Esophagus muscularis mucosa (tissue), 4 donors: ENCODE measurements at places on chromosomes 3 and 15.

DNA sequence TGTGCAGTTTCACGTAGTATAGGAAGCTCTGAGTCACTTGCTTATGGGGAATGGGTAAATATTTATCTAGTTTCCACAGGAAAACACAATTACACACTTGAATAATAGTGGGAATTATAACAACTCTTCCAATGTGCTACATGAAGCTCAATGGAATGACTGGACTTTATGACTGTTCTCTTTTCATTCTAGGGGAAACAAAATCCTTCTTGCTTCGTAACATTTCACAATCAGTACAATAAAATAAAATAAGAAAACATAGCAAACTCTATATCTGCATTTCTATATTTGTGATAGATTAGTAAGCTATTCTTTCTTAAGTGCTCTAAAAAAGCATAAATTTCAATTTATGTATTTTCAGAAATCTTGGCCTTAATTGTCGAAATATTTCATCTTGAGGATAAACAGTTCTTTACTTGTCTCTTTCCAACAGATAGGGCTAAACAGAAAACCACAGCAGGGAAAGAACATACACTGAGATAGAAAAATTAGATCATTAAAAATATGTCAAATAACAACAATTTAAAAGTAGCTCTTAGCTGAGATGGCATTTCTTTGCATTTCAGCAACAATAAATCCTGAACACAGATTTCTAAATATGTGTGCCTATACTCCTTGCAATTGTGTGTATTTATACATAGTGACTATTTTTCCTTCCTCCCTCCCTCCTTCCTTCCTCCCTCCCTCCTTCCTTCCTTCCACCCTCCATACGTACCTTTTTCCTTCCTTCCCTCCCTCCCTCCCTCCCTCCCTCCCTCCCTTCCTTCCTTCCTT, 395.5 kb upstream of the KCNMB2 start:
- DNase-seq = no peak

DNA sequence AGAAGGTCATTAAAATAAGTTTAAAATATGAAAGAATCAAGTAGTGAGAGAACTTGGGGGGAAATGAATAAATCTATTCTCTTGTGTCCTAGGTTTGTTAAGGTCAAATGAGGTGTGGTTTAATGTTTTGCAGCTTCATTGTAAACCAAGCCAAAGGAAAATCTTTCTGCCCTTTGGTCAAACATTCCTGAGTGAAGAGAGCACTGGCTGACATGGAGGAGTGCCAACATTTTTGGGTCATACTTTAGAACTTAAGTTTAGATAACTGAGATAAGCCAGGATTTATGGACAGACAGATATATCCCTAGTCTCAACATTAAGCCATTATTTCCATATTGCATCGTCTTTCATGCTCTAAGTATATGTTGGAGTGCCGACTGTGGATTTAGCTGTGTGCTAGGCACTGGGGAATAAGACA, 66.4 kb downstream of the PTPRG start:
- no peak for DNase-seq

DNA sequence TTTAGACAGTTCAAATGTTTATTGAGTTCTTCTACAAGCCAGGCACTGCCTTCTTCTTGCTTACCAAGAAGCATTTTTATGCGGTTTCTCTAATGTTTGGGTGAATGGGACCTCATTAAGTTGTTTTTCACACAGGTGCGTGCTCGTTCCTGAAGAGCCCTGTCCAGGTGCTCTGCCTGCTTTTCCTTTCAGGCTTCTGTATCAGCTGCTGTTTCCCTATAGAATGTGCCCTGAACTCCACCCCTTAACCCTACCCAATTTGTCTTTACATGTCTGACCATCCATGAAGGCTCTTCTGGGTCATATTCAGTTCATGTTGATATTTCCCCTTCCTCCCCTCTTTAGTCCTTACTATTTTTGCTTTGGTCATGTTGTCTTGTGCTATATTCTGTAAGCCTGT, 22.4 kb upstream of the GOLGA6L10 start:
- DNase-seq = no peak

DNA sequence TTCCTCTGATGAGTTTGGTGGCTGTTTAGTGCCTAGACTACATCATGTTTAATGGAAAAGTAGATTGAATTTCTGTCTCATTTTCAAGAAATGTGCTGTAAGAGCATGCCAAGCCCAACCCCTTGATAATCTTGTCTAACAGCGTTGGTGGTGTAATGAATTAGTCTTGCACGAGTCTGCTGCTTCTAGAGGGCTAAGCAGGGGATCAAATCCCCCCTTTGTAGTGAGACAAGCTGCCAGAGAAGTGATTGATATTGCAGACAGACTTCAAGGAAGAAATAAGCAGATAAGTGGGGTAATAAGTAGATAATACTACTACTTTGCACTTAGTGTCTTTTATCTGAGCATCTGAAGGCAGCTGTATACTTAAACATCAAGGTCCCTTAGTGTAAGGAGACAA, 141.4 kb downstream of the TP63 start:
- no peak for DNase-seq

DNA sequence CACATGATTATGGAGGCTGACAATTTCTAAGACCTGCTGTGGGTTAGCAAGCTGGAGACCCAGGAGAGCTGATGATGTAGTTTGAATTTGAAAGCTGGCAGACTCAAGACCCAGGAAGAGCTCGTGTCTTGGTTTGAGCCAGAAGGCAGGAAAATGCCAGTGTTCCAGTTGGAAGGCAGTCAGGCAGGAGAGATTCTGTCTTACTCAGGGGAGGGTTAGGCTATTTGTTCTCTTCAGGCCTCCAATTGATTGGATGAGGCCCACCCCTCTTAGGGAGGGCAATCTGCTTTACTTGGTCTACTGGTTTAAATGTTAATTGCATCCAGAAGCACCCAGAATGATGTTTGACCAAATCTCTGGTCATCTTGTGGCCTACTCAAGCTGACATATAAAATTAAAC, 40.4 kb upstream of the IGF2BP2 start:
- DNase-seq = no peak

DNA sequence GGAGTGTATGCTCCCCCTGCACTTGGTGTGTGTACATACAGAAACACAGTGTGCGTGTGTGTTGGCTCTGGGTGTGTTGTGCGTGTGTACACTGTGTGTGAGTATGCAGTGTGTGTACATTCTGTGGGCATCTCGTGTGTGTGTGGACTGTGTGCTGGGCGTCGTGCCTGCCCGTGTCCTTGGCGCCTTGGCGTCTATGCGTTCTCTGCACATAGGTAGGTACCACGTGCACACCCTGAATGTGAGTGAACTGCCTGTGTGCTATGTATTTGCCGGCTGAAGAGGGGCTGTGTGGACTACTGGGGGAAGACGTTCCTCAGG, 481 bp upstream of the ECE2 start:
- no peak for DNase-seq

DNA sequence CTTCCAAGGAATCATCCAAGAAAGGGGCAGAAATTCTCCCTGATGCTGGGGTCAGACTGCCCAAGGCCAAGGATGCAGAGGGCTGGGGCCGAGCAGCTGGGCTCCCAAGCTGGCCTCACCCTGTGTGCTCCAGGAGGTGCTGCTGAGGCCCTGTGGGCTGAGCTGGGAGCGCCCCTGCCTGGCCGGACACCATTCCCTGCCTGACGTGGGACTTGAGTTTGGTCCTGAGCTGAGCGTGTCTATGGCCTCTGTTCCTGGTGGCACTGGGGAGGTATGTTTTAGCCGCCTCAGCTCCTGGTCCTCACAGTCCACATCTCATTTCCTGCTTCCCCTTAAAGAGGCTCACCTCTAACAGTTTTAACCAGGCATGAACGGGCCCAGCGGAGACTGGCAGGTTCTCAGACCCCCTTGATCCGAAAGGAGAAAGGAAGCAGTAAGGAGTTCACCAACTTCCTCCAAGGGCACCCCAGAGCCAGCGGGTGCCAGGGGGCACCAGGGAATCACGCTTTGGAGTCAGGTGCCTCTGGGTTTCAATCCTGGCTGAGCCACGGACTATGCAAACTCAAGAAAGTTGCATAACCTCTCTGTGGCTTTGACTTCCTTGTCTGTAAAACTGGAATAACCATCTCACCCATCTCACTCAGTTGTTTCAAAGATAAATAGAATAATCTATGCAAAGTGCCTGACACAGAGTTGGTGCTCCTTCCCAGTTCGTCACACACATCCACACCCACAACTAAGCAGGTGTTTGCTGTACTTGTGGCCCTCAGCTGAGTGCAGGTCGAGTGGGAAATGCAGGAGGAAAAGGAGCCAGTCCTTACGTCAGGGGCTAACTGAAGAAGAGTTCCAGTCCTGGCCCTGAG, 48.6 kb downstream of the SLC12A8 start:
- no peak for DNase-seq

GRCh38 chr15:64051407-64052259, 5.3 kb upstream of the DAPK2 start:
- no peak for DNase-seq

GRCh38 chr3:160378331-160379109, 20.5 kb downstream of the IFT80 start:
- DNase-seq = no peak

- no peak for DNase-seq
These were observed 60.2 kb downstream of the AMOTL2 start for GRCh38 chr3:134313847-134314587.

GRCh38 chr3:12752809-12753208, 6.2 kb downstream of the TMEM40 start:
- no peak for DNase-seq

DNA sequence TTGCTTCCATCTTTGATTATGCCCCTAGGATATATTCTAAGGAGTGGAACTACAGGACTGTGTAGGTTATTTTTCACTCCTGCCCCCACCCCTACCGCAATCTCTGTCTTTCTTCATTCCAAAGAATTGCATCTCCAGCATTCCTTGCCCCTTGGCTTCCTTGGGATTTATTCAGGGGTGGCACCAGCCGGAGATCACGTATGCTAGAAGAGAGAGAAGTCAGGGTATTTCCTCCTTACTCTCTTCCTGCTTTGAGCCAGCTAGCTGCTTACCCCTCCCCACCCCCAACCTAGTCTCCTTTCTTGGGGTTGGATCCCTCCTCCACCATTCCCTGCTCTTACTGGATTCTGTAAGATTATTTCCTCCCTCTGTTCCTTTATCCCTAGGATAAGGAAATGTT, 35.0 kb upstream of the DENND4A start:
- no peak for DNase-seq

DNA sequence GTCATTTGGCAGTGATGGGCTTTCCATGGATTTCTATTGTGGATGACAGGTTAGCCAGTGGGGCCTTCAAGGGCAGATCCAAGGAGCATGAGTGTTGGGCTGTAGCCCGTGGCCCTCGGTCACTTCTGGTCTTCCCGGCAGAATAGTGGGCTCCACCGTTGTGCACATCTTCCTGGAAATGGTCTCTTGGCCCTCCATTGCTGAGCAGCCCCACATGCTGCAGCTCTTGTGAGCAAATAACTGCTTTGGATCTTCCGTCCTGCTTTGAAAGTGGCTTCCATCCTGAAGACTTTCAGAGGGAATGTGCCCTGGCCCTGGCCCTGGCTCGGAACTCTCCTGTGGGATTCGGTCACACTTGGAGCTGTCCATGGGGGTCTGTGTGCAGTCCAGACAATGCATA, 102.8 kb downstream of the SNRPN start:
- no peak for DNase-seq

- DNase-seq = peak; percentile 96
These were observed 70.4 kb downstream of the KLF13 start for GRCh38 chr15:31396881-31397560.

GRCh38 chr3:100131241-100131640, 16.9 kb upstream of the FILIP1L start:
- DNase-seq = no peak

GRCh38 chr3:30135190-30135589, 471.2 kb upstream of the TGFBR2 start:
- DNase-seq = no peak

DNA sequence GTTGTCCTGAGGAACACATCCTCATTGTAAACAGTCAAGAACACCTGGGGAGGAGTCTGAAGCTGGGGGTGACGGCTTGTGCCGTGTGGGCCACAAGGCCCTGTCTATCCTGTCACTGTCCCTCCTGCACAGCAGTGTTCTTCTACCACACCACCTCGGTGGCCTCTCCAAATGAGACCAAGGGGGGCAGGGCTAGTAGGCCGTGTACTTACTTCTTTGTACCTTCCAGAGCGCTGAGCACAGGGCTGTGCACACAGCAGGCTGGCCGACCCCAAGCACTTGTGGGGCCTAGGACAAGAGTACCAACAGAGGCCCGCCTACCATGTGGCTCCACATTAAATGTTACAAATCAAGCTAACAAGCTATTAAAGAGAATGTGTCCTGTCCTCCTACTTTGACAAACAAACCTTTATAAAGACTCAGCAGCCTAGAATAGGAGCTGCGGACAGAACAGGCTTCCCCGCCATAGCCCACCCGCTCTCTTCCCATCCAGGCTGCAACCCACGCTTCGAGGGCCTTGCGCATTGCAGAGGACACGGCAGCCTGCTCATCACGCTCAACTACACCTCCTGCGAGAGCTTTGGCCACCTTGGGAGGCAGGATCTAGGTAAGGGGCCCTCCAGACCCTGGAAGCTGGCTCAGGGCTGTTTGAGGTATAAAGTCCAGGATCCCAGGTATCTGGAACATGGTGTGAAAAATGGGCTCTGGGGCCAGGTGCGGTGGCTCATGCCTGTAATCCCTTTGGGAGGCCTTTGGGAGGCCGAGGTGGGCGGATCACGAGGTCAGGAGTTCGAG, 30.5 kb downstream of the MELTF start:
- DNase-seq = no peak

DNA sequence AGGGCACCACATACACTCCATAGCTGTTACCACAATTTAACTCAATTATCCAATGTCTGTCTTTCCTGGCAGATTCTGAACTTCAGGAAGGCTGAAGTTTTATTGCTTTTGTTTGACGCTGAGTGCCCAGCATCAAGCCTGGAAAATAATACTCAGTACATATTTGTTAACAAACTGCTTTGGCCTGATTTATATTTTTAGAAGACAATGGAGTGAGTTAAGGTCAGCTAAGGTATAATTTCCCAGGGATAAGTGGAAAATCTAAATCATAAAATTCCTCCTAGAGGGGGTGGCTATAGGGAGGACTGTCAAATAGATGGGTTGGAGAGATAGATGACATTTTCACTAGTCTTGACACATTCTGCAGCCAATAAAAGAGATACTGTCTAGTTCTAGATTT, 659.4 kb upstream of the ADAMTS9 start:
- DNase-seq = no peak

DNA sequence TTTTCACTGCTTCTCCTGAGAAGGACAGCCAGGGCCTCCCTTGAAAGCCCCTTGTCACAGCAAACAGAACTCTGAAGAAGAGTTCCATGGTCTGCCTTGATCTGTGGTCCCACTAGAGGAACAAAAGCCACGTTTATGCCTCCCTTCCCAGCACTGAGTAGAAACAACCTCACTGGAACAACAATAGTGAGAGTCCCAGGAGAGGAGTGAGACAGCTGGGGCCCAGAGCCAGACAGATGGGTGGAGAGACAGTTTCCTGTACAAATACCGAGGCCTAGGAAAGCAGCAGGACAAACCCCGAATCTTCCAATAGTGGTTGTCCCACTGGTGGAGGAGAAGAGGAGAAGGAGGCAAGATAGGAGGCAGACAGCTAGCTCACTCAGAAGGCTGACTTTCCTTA, 106.1 kb downstream of the WDR76 start:
- DNase-seq = no peak
